Activated T-helper 1 cell treated with Interleukin-2 at 50 U/mL for 16 hours (primary cell): ENCODE measurements at places on chromosomes 16 and 17.

DNA sequence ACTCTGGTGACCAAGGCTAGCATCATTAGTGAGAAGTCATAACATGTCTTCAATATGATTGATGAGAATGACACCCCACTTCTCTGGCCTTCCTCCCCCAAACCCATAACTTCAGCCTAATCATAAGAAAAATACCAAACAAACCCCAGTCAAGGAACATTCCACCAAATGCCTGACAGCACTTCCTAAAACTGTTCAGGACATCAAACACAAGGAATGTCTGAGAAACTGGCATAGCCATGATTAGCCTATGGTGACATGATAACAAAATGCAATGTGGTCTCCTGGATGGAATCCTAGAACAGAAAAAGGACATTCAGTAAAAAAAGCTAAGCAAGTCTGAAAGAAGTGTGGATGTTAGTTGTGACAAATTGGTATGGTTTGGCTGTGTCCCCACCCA is 24.7 kb upstream of the TBX4 start:
- DNase-seq: no peak

DNA sequence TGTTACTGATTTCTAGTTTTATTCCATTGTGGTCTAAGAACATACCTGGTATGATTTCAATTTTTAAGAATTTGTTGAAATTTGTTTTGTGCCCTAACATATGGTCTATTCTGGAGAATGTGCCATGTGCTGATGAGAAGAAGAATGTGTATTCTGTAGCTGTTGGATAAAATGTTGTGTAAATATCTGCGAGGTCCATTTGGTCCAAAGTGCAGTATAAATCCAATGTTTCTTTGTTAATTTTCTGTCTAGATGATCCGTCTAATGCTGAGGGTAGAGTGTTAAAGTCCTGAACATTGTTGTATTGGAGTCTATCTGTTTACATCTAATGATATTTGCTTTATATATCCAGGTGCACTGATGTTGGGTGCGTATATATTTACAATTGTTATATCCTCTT is 9.9 kb downstream of the ACSM3 start:
- no peak for DNase-seq

DNA sequence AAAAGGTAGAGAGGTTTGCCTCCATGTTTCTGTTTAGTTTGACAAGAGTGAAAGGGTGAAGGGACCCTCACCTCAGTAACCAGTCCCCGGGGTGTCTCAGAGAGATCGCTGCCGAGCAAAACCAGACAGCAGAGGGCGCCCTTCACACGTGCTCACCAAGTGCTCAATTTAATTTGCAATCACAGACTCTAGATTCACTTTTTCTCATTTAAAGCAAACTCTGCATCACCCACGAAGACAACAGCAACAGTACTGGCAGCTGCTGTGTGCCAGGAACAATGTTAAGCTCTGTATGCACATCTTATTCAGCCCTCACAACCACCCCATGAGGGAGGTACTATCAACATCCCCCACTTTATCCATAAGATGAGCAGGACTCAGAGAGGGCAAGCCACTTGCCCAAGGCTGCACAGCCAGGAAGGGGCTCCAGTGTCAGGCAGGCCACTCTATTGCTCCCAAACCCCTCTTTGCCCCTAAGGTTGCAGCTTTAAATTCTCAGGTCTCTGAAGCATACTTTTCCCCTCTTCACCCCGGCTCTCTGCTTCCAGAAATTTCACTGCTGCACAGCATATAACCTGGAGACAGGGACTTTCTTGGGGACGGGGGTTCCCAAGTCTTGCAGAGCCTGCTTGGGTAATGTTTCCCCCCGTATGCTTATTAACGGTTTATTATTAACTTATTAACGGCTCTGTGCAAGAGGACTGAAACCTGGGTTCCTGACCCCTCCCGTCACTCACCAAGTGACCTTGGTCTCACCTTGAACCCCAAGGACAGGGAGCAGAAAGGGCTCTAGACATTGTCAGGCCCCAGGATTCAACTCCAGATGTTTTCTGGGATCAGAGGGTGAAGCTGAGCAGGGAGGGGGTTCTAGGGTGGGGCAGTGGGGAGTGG is 70.9 kb downstream of the CNGB1 start:
- DNase-seq: peak; percentile 68

- DNase-seq: no peak
Measured at GRCh38 chr17:34358631-34359030, 2.4 kb downstream of the CCL13 start.

DNA sequence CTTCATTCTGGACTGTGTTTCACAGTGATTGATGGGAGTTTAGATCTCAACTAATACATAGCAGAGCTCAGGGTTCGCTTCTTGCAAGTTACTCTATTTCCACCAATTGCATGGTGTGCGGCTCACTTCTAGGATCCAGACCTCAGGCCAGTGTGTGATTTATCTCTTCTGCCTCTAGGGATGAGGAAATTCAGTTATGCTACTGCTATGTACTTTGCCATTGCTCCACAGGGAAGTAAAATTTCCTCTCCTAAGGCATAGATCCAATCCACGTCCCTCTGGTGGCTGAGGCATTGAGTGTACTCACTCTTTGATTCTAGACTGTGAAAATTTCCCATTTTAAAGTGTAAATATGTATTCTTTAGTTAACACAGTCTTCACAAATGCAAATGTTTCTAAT is 214.1 kb downstream of the HS3ST3B1 start:
- DNase-seq: no peak

GRCh38 chr17:79046916-79047280 is 22.9 kb downstream of the C1QTNF1 start:
- no peak for DNase-seq

DNA sequence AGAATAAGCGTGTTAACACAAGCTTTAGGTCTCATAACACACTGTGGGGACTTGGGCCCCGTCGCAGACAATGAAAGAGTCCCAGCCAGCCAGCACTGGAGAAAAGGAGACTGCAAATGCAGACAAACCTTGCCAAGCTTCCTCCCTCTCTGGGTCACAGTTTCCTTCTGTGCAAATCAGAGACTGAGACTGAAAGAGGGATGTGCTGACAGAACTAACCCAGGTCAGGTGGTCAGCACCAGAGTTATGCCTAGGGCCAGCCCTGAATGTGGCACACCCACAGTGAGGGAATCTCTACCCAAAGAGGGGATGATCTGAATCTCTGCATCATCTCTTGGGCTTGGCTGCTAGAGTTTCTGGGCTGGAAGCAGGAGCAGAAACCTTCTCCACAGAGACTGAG is 282.3 kb upstream of the CCL2 start:
- DNase-seq: no peak

DNA sequence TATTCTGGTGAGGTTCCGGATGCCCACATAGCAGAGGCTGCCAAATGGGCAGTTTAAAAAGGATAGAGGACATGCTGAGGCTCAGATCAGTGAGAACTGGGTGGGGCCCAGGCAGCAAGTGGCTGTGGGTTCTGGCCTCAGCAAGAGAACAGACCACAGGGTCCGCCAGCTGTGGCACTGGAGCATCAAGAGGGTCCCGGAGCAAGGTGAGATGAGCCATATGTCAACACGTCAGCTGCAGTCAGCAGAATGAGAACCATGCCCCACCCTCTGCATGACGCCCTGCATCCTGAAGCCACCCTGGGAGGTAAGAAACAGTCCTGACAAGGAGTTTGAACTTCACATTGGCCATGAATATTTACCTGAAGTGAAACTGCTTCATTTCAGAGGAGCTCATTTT is 20.1 kb upstream of the CCL5 start:
- no peak for DNase-seq

DNA sequence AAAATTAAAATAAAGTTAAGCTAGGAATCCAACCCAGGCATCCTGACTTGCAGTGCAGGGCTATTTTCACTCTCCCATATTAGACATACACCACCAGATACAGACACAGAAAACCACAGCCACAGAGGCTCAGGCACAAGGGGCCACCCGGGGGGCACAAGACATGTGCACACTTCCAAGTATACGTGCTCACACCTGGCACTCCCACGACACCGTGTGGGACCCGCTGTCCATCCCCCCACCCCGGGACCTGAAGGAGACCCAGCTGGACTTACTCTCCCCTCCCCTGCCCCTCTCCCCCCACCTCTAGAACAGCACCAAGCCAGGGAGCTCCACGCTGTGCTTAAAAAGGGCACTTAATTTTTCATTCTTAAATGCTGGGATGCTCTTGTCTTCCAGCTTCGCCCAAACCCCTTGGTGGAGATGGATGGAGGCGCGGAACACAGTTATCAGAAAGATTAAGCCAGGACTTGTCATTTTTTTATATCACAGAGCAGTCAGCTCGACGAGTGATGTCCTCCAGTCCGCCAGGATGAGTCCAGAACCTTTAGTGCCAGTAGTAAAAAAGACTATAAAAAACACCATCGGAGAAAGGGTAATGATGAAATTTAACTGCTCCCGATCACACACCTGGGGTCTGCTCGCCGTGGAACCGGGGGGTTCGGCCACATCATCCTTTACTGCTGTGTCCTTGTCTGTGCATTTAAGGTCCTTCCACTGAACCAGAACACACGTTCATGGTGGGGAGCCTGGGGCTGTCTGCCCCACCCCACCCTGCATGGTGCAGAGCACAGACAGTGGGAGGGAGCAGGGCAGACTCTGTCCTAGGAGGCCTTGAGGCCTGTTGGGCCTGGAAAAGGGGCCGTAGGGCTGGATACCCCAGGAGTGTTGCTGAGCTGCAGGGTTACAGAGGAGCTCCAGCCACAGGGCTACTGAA is 73.3 kb upstream of the LHX1 start:
- no peak for DNase-seq

DNA sequence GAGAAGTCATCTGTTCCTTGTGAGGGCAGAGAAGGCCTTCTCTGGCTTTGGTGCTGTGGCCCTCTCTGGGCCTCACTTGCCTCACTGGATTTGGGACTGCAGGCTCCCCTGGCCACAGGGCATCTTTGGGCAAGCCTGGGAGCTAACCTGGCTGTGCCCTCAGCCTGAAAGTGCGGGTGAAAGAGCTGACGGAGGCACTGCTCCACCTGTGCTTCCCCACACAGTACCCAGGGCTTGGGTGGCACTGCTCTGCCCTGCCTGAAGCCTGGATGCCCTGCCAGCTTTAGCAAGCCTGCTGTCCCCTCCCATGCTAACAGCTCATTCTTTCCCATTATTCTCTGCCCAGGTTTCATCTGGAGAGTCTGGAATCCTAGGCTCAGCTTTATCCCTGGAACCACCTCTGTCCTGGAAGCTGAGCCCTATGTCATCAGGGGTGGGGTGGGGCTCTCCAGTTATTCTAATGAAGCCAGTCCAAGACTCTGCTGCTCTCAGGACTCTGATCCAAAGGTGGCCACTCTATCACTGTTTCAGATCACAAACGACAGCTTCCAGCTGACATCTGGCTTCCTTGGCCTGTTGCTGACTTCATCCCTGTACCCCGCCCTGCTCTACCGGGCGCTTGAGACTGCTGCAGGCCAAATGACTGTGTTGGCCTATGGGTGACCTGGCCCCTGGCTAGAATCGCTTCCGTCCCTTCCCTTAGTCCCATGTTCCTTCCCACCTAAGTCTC is 29.3 kb downstream of the HIC1 start:
- DNase-seq: no peak

DNA sequence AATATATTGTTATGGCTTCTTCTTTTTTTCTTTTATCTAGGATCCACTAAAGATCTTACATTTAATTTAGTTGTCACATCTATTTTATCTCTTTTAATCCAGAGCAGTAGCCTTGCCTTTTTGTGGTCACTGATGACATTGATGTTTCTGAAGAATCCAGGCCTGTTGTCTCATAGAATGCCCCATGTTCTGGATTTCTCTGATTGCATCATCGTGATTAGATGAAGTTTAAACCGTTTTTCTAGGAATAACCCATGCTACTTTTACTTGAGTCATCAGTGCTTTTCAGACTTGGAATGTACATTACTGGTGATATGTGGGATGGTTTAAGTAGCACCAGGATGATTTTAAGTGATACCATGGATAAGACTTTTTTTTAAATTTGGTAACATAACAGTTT is 106.4 kb upstream of the CES5A start:
- DNase-seq: no peak

DNA sequence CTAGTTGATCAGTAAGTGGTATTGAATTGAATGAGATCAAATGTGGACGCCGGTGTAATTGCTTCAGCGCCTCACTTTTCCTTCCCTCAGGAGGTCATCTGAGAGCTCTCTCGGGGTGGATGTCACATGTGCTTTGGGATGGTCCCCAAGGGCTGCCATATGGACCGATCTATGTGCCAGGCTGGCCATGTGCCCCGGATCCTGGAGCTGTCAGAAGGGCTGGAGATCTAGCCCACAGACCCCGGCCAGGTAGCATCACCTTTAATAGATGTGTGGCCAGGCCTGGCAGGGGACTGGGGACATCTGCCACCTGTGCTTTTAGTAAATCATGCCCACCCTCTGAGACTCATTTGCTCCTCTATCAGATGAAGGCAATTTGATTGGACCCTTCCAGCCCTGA is 95.3 kb upstream of the CRHR1 start:
- no peak for DNase-seq

- DNase-seq: no peak
Measured at GRCh38 chr16:49706620-49707355, 149.1 kb downstream of the ZNF423 start.

GRCh38 chr17:69346766-69347165 is 19.8 kb upstream of the ABCA5 start:
- no peak for DNase-seq

DNA sequence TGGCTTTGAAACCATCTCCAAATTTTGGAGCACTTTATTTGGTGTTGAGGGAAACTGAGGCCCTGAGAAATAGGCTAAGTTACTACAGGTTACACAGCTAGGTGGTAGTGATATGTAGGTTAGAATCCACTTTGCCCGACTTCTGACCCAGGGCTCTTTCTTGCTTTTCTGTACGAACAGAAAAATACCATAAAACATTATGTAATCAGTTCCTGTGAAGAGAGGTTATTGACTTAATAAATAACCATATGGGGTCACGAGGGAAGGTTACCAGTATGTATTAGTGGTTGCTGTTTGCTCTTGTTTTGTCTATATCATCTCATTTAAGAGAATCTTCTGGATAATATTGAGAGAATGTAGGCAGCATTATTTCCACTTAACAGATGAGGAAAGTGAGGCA is 172.2 kb upstream of the MAF start:
- no peak for DNase-seq

DNA sequence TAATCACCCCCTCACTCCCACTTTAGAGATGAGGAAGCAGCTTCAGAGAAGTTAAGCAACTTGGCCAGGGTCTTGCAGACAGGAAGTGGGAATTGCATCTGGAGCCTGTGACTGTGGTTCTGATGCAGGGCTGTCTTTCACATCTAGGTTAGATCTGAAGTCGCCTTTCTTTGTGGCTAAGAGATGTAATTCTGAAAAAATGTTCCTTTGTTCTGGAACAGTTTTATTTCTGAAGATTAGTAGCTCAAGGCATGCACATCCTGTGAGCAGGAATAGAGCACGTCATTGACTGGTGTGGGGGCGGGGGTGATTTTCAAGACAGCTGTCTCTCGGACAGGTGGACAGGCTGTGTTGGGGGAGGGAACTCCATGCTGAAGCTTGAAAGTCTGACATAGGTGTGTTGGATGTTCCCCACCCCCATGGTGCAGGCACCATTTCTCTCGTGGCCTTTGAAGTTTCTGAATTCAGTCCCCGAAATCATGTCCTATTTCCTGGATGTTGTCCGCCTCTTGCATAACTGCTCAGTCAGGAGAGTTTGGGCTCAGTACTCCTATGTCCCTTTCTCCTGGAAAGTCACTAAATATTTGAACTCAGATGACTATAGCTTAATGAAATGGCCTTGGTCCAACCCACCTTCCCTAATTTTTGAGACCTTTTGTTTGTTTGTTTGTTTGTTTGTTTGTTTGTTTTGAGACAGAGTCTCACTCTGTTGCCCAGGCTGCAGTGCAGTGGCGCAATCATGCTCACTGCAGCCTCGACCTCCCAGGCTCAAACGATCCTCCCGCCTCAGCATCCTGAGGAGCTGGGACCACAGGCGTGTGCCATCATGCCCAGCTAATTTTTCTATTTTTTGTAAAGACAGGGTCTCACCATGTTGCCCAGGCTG is 21.0 kb upstream of the HERPUD1 start:
- DNase-seq: no peak
